ENCODE measurements at places on chromosomes 4 and X. TPM values are rescaled to one million over a fixed set of nuclear protein-coding genes. Genes with fewer than 3 reads are reported as not detected.

SAGE1 gene
- total RNA-seq, result not detected

RHOXF1 gene
- total RNA-seq, result not detected

MAOA gene
- total RNA-seq, result 203 TPM

IL2 gene
- not detected for total RNA-seq

STAP1 gene
- total RNA-seq, result not detected

TMEM31 gene
- total RNA-seq, result not detected

HMGN5 gene
- total RNA-seq, result 1.2 TPM

ABLIM2 gene
- 6.6 TPM for total RNA-seq

HPGD gene
- total RNA-seq, result not detected

MMRN1 gene
- total RNA-seq, result 190 TPM

CCKAR gene
- total RNA-seq, result not detected

ETDB gene
- total RNA-seq, result not detected

RIBC1 gene
- 0.16 TPM for total RNA-seq

ATP2B3 gene
- not detected for total RNA-seq

CD38 gene
- total RNA-seq, result 5.3 TPM

SLC6A14 gene
- total RNA-seq, result not detected

SYNPO2 gene
- 0.44 TPM for total RNA-seq

CFAP47 gene
- not detected for total RNA-seq

CLCN4 gene
- 3.1 TPM for total RNA-seq

RBM41 gene
- total RNA-seq, result 7.3 TPM

GLRA2 gene
- not detected for total RNA-seq

TRO gene
- total RNA-seq, result 4.7 TPM

WNK3 gene
- total RNA-seq, result 0.32 TPM

PDK3 gene
- total RNA-seq, result 3.8 TPM

TLR6 gene
- total RNA-seq, result 0.81 TPM

NLGN4X gene
- under 0.01 TPM for total RNA-seq

MAGEB17 gene
- not detected for total RNA-seq

TADA2B gene
- 14.0 TPM for total RNA-seq

UCP1 gene
- not detected for total RNA-seq

BST1 gene
- total RNA-seq, result 154 TPM

USP46 gene
- 19.1 TPM for total RNA-seq

PGAM4 gene
- not detected for total RNA-seq

SEC31A gene
- 299 TPM for total RNA-seq

ENPEP gene
- total RNA-seq, result 0.49 TPM

ARMCX1 gene
- total RNA-seq, result 27.8 TPM

PRPS1 gene
- 20.4 TPM for total RNA-seq

FGF13 gene
- total RNA-seq, result 10.5 TPM

ARHGAP10 gene
- 22.0 TPM for total RNA-seq

FAM47A gene
- not detected for total RNA-seq

UGT2B11 gene
- total RNA-seq, result not detected

SHISA3 gene
- total RNA-seq, result 5.0 TPM

HHIP gene
- 29.3 TPM for total RNA-seq

TBX22 gene
- not detected for total RNA-seq

TRIM2 gene
- 10.4 TPM for total RNA-seq
